ENCODE measurements at places on chromosomes 16 and 17.

- no peak for DNase-seq
Measured at GRCh38 chr17:50571681-50572080, 11.2 kb downstream of the CACNA1G start.

DNA sequence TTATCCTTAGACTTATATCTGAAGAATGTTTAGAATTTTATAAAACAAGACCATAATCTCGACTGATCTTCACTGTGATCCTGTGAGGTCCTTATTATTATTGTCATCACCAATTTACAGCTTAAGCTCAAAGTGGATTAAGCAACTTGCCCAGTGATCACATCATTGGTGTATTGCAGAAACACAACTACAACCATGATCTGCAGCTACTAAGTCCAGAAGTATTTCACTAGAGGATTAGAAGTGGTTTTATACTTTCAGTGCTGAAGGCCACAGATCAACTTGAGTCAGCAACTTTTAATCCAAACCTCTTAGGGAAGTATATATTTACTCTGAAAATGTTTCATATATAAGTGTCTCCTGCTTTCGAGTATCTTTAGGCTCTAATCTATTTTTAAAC, 624.3 kb upstream of the SOX9 start:
- DNase-seq, result no peak

GRCh38 chr17:28970879-28971278, 19.6 kb upstream of the PHF12 start:
- no peak for DNase-seq

DNA sequence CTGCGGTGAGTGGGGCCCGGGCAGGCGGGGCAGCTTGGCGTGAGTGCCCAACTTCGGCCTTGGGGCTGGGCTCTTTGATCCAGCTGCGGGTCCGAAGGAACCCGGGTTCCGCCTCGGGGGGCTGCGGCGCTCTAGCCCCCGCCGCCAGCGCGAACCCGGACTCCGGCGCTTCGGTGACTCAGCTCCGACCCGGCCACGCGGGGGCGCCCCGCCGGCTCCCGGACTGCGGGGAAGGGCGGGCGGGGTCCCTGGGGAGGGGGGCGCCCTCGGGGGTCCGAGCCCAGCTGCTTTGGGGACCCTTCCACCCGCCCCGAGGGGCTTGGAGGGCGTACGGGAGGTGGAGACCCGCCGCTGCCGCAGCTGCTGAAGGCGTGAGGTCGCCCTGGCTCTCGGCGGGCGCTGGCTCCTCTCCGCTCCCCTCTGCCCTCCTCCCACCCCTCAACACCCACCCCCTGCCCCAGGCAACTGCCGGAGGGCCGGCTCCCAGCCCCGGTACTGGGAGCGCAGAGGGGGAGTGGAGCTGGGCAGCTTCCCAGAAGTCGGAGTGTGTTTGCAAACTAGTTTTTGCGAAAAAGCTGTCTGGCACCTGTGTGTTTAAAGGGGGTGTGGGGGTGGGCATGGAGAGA, 516 bp downstream of the CPNE2 start:
- DNase-seq, result no peak

- DNase-seq, result no peak
Measured at GRCh38 chr16:6125483-6126259, 1028.1 kb upstream of the EEF2KMT start.

GRCh38 chr17:73973586-73974409, 229.7 kb upstream of the RPL38 start:
- DNase-seq, result no peak

- no peak for DNase-seq
Measured at GRCh38 chr17:9419932-9420453, 155.6 kb downstream of the STX8 start.

GRCh38 chr17:34669511-34669910, 90.1 kb downstream of the TMEM132E start:
- DNase-seq, result no peak

Measured in stimulated activated CD4-positive, alpha-beta T cell treated with anti-CD3 and anti-CD28 coated beads, Interleukin-15, amount 100 ng/mL, for 48 hours (primary cell).